Stimulated activated naive CD4-positive, alpha-beta T cell (primary cell): ENCODE measurements at places on chromosomes 6 and 20.

- DNase-seq: no peak
Observed at GRCh38 chr6:99241905-99242534, 107.5 kb downstream of the FAXC start.

DNA sequence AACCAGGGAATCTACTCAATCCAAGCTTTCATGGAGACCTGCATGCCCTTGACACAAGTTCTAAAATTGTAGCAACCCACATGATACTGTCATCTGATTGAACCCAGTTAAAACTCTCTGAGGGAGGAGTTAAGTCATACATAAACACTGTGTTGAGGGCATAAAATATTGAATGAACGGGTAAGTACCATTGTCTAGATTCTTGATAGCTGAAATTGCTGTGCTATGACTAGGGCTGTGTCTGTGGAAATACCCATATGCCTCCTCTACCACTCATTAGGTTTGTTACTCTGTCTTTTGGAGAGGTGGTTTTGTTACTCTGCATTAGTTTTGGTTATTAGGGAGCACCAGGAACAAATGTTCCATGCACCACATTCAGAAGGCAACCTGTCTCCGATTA lies 7.6 kb downstream of the ENPP4 start:
- no peak for DNase-seq

GRCh38 chr6:105935416-105935815 lies 150.7 kb upstream of the PRDM1 start:
- DNase-seq: no peak

- DNase-seq: no peak
Observed at GRCh38 chr20:3728354-3728753, 4.1 kb upstream of the HSPA12B start.

GRCh38 chr6:84220809-84221409 lies 6.5 kb downstream of the CEP162 start:
- DNase-seq: no peak

- DNase-seq: no peak
Observed at GRCh38 chr6:158725704-158726103, 75.8 kb downstream of the SYTL3 start.

- DNase-seq: no peak
Observed at GRCh38 chr6:132023490-132023889, 72.3 kb upstream of the CCN2 start.

GRCh38 chr20:24634855-24635254 lies 165.4 kb downstream of the SYNDIG1 start:
- no peak for DNase-seq

DNA sequence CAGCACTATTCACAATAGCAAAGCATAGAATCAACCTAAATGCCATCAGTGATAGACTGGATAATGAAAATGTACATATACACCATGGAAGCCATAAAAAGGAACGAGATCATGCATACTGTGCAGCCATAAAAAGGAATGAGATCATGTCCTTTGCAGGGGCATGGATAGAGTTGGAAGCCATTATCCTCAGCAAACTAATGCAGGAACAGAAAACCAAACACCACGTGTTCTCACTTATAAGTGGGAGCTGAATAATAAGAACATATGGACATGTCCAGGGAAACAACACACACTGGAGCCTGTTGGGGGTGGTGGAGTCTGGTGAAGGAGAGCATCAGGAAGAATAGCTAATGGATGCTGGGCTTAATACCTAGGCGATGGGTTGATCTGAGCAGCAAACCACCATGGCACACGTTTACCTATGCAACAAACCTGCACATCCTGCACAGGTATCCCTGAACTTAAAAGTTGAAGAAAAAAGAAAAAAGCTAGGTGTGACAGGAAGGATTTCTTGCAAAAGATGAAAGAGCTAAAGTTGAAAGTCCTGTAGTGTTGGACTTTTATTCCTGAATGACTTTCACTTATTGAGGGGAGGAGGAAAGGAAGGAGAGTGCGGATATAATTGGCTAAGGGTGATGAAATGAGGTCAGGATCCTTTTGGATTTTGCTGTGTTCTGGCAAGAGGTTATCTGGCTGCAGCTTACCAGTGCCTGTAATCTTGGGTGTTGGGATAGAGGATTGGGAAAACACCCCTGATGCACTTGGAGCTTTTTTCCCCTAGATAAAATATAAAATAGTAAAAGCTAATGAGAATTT lies 8.5 kb downstream of the TRMT11 start:
- DNase-seq: no peak

DNA sequence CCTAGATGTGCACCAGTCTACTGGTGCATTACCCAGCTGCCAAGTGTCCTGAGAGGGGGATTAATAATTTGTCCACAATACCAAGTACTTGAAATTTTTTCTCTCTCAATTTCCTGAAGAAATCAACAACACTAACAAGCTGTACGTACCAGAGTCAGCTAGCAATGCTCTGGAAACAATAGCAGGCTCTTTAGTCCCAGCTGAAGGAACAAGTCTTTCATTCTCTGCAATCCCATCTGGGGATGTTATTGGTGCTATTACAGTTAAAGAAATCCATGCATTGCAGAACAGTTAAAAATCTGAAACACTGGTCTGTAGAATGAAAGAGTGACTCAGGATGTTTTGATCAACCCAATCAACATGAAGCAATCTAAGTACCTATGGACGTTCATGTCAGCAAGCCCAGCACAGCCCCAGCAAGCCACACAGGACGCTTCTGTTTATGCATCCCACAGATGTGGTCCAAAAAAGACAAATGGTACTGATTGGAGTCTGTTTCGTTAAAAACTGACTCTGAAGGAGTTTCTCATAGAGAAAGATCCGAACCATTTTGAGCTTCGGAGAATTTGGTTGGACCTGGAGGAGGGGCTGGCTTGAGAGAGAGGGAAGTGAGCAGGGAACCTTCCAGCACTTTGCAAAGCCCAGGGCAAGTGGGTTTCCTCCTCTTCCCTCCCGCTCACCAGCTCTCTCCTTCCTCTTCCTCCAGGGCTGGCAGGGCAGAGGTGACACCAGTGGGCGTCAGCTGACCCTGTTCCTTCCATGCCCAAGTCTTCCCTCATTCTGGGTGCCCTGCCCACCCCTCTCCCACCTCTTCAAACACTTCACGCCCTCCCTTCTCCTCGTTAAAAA lies 11.9 kb downstream of the PRR18 start:
- no peak for DNase-seq

DNA sequence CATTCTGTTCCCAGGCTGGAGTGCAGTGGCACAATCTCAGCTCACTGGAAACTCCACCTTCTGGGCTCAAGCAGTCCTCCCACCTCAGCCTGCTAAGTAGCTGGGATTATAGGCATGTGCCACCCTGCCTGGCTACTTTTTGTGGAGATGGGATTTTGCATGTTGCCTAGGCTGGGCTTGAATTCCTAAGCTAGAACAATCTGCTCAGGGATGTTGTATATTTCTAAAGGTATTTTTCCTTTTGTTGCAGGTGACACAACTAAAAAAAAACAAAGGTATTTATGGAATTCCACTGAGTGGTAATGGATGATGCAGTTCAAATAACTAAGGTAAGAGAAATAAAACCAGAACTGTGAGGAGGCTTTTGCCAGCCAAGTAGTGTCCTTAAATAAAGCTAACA lies 49.7 kb downstream of the PTPRA start:
- DNase-seq: no peak

- DNase-seq: no peak
Observed at GRCh38 chr20:7327810-7328209, 560.3 kb downstream of the BMP2 start.

DNA sequence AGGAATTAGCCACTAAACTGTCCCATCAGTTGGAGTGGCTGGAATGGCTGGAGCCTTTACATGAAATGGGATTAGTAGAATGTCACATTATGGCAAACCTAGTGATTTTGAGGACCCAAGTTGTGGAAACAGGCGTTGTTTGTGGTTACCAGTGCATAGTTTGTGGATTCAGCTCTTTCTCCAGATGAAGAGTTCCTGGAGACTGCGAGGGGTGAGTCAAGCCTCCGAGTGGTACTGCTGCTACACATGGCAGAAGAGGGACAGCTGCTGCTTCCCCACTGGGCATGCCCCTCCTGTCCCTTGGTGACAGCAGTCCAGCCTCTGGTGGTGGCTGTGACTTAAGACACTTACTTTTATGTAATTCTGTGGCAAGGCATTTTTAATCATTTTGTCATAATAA lies 94.2 kb upstream of the SCP2D1 start:
- no peak for DNase-seq

- DNase-seq: no peak
Observed at GRCh38 chr6:45563844-45564243, 186.1 kb upstream of the SUPT3H start.

- DNase-seq: no peak
Observed at GRCh38 chr6:169921217-169921616, 169.8 kb downstream of the ERMARD start.

- DNase-seq: no peak
Observed at GRCh38 chr6:16184129-16184528, 54.3 kb upstream of the GMPR start.

GRCh38 chr20:15814911-15815310 lies 758.3 kb downstream of the KIF16B start:
- no peak for DNase-seq
